ENCODE measurements at places on chromosomes 1 and 21.

- no peak for DNase-seq
Measured at GRCh38 chr1:8663915-8664329, 153.5 kb downstream of the RERE start.

- DNase-seq: no peak
Measured at GRCh38 chr21:33514229-33514628, 22.7 kb upstream of the DNAJC28 start.

DNA sequence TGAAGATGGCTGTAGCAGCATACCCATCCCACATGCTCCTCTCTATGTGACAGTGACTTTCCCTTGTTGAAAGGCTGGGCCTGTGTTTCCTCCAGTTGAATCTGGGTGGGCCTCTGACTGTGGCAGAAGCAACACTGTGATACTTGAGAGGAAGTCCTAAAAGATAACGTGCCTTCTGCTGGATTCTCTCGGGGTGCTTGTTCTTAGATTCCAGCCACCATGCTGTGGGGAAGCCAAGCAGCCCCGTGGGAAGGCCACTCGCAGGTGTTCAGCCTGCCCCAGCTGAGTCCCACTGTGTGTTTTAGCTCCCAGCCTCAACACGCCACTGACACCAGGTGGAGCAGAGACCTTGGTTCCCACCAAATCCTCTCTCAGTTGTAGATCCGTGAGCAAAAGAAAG is 31.5 kb downstream of the TRAPPC10 start:
- DNase-seq: no peak

- DNase-seq: no peak
Measured at GRCh38 chr1:13679651-13680050, 20.3 kb upstream of the PRDM2 start.

- no peak for DNase-seq
Measured at GRCh38 chr1:234980645-234981396, 147.8 kb downstream of the TOMM20 start.

- DNase-seq: no peak
Measured at GRCh38 chr1:48506870-48507269, 34.9 kb upstream of the SPATA6 start.

DNA sequence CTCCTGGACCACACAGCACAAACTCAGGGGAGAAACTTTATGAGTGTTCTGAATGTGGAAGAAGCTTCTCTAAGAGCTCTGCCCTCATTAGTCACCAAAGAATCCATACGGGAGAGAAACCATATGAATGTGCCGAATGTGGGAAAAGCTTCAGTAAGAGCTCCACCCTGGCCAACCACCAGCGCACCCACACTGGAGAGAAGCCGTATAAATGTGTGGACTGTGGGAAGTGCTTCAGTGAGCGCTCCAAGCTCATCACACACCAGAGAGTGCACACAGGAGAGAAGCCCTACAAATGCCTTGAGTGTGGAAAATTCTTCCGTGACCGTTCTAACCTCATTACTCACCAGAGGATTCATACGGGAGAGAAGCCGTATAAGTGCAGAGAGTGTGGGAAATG is 22.5 kb downstream of the ZSCAN20 start:
- DNase-seq: no peak

- DNase-seq: no peak
Measured at GRCh38 chr1:231642618-231643017, 16.0 kb downstream of the DISC1 start.

GRCh38 chr1:67850151-67850551 is 16.9 kb upstream of the GNG12 start:
- peak; percentile 49 for DNase-seq

GRCh38 chr1:166087734-166088571 is 78.8 kb downstream of the FAM78B start:
- no peak for DNase-seq

- no peak for DNase-seq
Measured at GRCh38 chr1:65812065-65812464, 19.4 kb downstream of the PDE4B start.

DNA sequence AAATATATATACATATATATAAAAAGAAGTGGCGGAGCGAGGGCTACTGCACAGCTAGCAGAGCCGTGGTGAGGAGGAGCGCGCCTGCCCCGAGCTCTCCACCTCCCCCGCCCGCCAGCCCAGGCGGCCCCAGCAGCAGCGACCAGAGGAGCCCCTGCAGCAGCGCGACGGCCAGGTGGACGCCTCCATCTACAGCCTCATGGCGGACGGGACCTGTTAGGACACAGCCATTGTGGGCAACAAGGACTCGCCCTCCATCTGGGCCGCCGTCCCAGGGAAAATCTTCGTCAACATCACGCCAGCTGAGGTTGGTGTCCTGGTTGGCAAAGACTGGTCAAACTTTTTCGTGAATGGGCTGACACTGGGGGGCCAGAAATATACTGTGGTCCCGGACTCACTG is 41.9 kb upstream of the REG4 start:
- DNase-seq: no peak

DNA sequence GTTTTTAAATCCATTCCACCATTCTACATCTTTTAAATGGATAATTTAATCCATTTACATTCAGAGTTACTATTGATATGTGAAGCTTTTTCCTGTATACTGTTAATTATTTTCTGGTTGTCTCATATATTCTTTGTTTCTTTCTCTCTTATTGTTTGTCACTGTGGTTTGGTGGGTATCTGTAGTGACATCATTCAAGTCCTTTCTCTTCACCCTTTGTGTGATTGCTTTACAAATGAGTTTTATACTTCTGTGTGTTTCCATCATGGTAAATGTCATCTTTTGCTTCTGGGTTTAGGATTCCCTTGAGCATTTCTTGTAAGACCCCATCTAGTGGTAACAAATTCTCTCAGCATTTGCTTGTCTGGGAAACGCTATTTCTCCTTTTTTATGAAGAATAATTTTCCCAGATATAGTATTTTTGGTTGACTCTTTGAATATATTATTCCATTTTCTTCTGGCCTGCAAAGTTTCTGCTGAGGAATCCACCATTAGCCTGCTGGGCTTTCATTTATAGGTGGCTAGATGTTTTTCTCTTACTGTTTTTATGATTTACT is 10.2 kb downstream of the LY9 start:
- DNase-seq: no peak

- DNase-seq: no peak
Measured at GRCh38 chr1:212873518-212873917, 15.4 kb downstream of the FLVCR1 start.

Measured in HEK293T (cell line).